ENCODE measurements at places on chromosomes 2 and 18. TPM values are rescaled to one million over a fixed set of nuclear protein-coding genes. Genes with fewer than 3 reads are reported as not detected.

DNA sequence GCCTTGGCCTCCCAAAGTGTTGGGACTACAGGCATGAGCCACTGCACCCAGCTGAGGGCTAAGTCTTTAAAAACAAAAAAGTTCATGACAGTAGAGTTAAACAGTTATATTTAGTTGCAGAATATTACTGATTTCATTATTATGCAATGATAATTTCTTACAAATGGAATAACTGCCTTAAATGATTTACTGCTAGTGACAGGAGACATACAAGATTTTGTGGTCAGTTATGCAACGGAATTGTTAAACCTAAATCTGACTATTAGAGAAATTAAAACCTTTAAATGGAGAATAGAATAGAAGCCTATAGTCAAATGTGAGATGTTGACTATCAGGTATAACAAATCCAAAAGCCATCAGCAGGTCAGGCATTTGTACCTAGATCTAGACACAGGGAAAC is 10.3 kb upstream of the DNAJC10 start:
- no peak for DNase-seq

DNA sequence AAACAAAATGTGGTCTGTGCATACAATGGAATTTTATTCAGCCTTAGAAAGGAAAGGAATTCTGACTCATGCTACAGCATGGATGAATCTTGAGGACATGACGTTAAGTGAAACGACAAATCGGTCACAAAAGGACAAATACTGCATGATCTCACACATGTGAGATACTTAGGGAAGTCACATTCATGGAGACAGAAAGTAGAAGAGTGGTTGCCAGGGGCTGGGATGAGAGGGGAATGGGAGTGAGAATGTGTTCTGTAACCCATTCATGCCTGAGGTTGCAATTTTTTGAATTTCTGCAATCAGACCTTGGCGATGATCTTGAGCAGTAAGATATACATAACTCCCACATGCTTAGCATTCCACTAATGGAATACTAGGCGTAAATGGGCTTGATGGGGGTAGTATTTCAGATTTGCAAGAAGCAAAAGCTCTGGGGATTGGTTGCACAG is 22.0 kb downstream of the FHL2 start:
- DNase-seq: no peak

GRCh38 chr2:233764264-233764663 is 4.2 kb downstream of the UGT1A1 start:
- no peak for DNase-seq

DNA sequence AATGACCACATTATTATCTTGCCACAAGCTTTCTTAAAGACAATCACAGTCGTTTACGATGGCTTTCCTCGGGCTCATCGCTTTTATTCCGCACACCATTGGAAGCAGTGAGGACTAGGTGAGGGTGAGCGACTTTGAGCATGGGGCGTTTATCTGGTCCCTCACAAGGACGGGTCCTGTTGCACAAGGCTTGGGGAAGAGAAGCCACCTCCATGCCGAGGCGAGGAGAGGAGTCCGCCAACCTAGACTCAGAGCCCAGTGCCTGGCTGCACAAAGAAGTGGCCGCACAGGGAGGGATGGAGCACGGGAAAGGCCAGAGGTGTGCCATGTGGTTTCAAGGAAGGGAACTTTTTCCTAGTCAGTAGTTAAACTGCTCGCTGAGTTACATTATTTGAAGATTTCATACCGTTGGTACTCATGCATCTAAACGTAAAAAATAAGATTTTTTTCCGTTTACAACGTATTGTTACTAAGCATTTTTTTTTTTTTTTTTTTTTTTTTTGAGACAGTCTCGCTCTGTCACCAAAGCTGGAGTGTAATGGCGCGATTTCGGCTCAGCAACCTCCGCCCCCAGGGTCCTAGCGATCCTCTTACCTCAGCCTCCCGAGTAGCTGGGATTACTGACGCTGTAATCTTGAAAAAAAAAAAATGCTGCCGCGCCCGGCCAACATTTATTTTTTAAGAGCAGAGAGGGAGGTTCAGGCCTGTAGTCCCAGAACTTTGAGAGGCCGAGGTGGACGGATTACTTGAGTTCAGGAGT is 849 bp upstream of the CYP27C1 start:
- peak; percentile 32 for DNase-seq

DNA sequence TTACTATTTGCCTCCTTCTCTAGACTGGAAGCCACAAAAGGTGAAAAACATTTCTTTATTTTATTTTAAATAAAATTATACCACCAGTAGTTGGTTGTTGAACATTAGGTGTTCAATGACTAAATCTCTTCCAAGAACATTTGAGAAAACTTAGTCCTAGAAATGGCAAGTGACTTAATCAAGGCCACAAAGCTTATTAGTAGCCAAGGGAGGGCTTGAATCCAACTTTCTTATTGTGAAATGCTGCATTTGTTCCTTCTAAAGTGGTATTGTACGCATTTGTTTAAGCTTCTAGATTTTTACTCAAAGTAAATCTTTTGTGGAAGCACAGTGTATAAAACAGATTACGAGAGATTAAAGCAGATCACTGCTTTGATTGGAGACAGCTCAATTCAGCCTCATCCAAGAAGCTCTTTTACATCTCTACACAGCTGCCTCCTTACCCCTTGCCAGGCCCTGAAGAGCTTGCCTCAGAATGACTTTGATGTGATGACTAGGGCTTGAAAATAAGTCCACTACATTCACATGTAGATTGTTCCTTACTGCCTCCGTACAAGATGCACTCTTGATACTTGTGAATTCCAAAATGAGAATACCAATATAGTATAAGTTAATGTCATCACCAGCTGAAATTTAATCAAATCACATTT is 244.8 kb downstream of the XIRP2 start:
- DNase-seq: no peak

POTEJ gene
- total RNA-seq: not detected

DNA sequence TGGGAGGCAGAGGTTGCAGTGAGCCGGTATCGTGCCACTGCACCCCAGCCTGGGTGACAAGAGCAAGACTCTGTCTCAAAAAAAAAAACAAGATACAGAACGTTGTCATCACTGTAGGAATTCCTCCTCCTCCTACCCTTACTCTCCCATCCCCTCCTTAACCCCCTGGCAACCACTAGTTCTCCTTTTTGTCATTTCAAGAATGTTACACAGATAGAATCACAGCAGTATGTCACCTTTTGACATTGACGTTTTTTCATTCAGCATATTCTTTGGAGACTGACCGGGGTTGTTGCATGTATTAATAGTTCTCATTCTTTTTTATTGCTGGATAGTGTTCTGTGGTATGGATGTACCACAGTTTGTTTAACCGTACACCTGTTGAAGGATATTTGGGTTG is 32.4 kb downstream of the TTLL4 start:
- no peak for DNase-seq

VIL1 gene
- total RNA-seq: 0.44 TPM

GRCh38 chr2:137947728-137948336 is 16.4 kb upstream of the HNMT start:
- peak; percentile 59 for DNase-seq

MSH2 gene
- total RNA-seq: 56.5 TPM

GRCh38 chr18:10245031-10245845 is 209.2 kb upstream of the APCDD1 start:
- no peak for DNase-seq

DNA sequence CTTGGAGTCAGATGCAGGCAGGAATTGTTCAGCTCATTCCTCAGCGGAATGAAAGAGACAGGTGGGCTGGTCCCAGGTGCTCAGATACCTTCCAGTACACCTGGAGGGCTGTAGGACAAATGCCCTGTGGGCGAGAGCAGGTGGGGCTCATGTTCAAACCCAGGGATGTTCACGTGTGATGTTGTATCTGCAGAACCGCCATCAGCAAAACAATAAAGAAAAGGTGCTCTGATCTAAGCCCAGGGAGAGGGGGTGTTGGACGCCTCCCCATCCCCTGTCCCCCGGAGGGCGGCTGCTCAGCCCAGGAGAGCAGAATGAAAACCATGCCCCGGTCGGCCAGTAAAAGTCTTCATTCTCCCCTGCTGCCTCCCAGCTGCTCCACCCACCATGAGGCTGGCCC is 197.4 kb downstream of the HAUS1 start:
- no peak for DNase-seq

DNA sequence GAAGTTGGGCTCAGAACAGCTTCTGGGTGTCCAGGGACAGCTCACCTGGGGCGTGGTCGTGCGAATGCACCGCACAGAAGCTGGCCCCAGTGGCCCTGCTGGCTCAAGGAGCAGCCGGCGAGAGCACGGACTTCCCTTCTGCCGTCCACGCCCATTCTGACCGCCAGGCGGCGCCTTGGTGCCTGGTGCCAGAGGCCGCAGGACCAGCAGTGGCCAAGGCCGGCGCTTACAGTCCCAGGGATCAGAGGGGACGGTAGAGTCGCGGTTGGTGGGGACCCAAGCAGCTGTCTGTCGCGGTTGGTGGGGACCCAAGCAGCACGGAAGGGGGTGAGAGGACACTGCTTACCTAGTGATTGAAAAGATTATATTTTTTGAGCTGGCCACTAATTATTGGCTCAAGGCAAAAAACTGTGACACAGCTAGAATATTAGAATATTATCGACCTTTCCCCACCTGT is 25.7 kb downstream of the NPPC start:
- peak; percentile 98 for DNase-seq

GLB1L gene
- total RNA-seq: 7.3 TPM

- DNase-seq: no peak
These were observed 45.2 kb downstream of the PCBP1 start for GRCh38 chr2:70132244-70133126.

DNA sequence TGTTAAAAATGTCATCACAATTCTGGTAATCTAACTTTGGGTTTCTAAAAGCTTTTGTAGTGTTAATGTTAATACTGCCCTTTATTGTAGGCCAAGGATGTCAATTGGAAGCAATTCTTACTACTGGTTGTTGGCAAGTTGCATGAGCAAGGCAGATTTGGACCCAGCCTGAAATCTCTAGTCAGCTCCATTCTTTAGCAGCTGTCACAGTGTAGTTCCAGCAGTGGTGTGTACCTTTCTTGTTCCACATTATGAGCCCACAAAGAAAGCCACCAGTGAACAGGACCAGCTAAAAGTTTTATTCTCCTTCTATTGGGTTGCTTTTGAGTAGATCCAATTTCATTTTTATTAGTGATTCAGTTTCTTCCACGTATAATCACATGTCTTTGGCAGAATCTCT is 133.8 kb downstream of the CAMKMT start:
- no peak for DNase-seq

DPP4 gene
- total RNA-seq: 0.59 TPM

DNA sequence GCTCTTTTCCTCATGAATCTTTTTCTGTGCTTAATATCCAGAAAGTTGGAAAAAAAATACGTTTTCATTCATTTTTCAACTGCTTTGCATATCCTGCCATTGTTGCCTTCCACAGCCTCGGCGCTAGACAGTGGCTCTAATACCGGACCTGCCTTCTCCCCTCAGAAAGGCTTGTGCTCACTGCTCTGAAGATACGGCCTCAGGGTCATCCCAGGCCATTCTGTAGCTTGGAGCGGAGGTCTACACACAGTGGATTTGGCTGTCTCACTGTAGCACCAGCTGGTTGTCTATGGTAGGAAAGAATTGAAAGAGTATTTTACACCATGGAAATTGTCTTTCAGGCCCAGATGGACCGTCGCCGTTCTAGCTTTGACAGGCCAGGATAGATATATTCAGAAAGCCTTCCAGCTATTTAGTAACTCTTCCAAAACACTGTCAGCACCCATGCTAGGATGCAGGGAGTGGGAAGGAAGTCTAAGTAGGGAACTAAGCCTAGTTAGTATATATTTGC is 242.0 kb downstream of the TMEM182 start:
- DNase-seq: no peak

- no peak for DNase-seq
These were observed 8.1 kb upstream of the GAREM1 start for GRCh38 chr18:32478807-32479206.

DNA sequence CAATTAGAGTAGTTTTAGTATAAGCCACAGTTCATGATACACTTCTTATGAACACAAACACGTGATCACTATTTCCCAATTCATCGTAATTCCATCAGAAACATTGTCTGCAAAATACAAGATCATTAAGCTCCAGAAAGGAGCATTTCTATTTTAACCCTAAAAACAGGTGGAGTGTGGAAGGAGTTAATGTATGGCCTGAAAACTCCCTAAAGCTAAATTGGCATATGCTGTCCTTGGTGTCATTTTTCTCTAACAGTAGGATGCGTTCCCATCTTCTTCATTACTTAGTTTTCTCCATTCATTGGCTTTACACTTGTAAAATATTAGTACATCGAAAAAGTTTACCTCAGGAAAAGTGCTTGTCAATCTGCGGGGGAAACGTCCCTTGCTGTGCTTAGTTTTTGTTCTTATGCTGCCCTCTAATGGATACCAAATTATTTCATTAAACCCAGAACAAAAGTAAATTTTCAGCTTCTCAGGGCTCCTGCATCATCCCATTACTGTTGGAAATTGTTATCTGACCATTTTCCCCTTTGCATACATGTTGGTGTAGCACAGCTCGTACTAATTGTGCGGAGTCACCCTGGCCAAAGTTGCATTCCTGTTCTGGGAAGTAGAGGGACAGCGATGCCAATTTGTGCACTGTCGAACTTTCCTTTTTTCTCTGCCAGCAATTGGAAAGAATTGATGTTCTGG is 153.4 kb downstream of the GPD2 start:
- no peak for DNase-seq

GRCh38 chr2:136766073-136766404 is 694 bp downstream of the THSD7B start:
- DNase-seq: peak; percentile 37

All from endothelial cell (in vitro differentiated cells).